ENCODE measurements at places on chromosomes 1 and 21.

GRCh38 chr1:232333419-232333767 lies 296.5 kb downstream of the SIPA1L2 start:
- DNase-seq, result no peak

DNA sequence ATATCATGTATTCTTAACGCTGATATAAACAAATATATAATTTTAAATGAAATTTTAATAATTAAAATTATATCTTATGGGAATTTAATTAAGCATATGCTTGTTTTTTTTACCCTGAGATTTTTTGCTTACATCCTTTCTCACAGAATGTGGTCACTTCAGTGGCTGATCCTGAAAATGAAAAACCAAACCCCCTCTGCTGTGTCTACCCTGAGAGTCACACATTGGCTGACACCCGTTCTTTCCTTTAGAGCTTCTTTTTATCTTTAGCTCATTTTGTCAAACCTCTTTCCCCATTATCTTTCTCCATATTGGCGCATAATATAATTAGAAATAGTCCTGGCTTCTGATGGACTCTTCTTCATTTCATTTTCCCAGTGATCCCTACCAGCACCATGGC lies 10.8 kb upstream of the CACYBP start:
- DNase-seq, result no peak

DNA sequence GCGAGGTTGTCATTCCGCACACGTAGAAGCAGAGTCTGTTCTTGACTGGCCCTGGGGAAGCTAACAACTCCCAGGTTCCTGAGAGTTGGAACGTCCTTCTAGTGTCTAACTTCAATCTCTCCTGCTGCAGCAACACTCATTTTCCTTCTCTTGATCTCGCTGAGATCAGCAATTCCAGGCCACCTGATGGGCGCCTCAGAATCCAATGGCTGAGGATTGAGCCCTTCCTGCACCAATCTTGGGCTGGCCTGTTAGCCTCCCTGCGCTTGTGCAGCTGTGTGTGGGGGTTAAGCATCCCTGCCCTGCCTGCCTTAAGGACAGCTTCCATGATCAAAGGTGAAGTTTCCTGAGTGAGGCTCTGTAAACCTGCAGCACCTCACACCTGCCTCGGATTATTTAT lies 87.9 kb downstream of the SYT2 start:
- no peak for DNase-seq

DNA sequence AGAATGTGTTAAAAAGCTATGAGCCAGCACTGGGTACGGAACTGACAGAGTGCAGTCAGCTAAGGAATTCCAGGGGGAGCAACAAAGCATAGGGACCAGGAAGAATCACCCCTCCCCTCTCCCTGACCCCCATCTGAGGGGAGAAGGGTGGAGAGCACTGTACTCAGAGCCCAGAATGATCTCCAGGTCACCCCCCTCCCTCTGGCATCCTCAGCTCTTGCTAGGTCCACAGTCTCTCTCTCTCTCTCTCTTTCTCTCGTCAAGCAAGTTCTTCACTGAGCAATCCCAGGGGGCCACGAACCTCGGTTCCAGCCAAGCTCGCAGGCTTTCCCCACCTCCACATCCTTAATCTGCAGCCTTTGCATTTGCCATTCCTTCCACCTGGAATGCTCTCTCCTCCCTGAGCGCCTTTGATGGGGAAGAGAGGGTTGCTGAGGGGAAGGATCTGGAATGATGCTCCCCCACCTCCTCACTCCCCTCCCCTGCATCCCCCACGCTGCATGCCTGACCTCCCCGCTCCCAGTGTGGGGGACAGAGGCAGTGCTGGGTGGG lies 6.7 kb upstream of the WASF2 start:
- no peak for DNase-seq

DNA sequence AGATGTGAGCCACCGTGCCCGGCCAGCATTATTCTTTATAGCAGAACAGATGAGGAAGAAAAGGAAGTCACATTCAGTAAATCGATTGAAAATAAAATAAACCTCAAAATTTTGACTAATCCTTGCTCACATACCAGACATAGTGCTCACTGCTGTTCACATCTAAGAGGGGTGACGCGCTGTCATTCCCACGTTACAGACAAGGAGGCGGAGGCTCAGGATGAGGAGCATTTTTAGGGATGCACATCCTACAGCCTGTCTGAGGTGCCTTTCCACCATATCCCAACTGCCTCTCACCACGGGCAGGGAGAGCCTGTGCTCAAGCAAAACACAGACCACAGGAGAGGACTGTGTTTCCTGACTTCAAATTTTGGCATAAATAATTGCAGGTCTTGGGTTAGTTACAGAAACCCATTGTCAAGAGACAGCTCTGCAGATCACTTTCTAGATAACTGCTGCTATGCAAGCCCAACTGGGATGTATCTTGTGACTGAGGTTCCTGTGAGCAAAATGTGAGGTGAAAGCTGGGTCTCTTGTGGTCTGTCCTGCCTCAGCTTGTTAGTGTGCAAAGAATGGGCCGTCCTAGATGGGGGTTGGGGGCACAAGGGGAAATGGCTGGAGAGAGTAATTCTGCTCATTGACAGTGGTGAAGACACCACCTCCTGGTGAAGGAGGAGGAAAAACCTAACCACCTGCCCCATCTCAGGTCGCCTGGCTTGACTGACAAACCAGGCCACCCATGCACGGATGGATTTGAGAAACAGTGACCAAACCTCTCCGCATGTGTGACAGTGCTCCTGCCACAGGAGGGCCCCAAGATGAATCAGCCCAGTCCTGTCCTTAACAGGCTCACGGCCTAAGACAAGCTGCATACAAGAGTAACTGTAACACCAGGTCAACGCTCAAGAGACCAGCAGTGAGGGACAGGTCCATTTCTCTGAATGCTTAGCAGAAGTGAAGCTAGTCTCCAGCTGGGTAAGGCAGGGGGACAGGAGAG lies 8.2 kb downstream of the TNN start:
- DNase-seq, result peak; percentile 49
